ENCODE measurements at places on chromosomes 12 and 14. TPM values are rescaled to one million over a fixed set of nuclear protein-coding genes. Genes with fewer than 3 reads are reported as not detected.

GRCh38 chr12:52212701-52213563 is 20.1 kb upstream of the KRT7 start:
- H3K36me3 ChIP-seq: no peaks in the 10 kb centered on the region
- ATAC-seq: no peak
- H3K27me3 ChIP-seq: peaks cover 18% of the 10 kb centered on the region

DNA sequence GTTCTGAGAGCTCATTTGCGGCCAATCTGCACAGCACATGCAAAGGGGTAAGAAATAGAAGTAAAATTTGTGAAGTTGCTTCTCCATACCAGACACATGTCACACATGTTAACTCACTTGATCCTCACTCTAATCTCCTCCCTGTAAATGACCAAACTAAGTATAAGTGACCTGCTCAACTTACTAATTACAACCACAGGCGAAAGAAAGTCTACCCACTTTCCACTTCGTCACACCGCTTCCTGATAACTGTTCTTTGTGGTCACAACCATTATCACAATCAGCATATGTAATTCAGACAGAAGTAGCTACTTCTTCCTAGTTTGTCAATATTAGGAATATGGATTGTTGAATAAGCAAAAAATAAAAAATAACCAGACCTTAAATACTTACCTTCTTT is 293.7 kb upstream of the CLEC14A start:
- H3K4me3 ChIP-seq: no peak overlapping the region
- ATAC-seq: no peak
- no peak overlapping the region for H3K27ac ChIP-seq
- H3K36me3 ChIP-seq: no peaks in the 10 kb centered on the region

- H3K36me3 ChIP-seq: no peaks in the 10 kb centered on the region
- no peak overlapping the region for H3K27ac ChIP-seq
- H3K4me1 ChIP-seq: no peaks in the 10 kb centered on the region
- H3K4me3 ChIP-seq: no peak overlapping the region
- H3K27me3 ChIP-seq: no peaks in the 10 kb centered on the region
Observed at GRCh38 chr12:60176891-60177290, 581.1 kb downstream of the SLC16A7 start.

DNA sequence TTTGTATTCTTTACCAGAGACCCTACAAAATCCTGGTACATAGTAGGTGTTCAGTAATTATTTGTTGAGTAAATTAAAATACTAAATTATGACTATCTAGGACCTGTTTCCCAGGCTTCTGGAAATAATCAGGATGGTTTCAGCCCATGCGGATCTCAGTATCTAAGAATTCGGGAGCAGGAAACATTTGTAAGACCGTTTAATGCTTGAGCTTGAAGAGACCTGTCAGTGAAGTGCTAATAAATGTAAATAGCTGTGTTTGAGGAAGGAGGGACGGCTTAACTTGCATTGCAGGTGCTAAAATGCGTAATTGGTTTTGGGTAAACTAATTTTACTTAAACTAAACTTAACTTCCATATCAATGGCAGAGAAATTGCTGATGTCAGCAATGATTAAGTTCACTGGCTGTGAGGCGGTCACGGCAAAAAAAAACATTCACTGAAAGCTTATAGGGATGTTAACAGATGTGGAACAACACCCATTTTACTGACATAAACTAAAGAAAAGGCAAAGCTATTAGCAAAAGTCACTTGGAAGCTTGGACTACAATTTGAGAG is 28.6 kb upstream of the AEBP2 start:
- H3K27ac ChIP-seq: no peak overlapping the region
- no peaks in the 10 kb centered on the region for H3K4me1 ChIP-seq
- ATAC-seq: no peak
- no peaks in the 10 kb centered on the region for H3K27me3 ChIP-seq
- no peaks in the 10 kb centered on the region for H3K36me3 ChIP-seq
- H3K4me3 ChIP-seq: no peak overlapping the region

DNA sequence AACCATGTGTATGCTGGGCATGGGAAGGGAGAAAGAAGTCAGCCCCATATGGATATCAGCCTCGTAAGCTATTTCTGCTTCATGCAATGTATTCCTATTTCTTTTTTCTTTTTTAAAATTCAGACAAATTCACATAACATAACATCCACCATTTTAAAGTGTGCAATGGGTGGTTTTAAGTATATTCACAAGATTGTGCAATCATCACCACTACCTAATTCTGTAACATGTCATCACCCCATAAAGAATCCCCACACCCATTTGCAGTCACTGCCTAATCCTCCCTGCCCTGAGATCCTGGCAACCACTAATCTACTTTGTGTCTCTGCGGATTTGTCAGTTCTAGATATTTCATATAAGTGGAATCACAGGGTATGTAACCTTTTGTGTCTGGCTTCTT is 9.5 kb downstream of the POMT2 start:
- no peaks in the 10 kb centered on the region for H3K27me3 ChIP-seq
- no peak for ATAC-seq
- H3K27ac ChIP-seq: peak overlapping the region; percentile 72
- no peaks in the 10 kb centered on the region for H3K36me3 ChIP-seq
- no peak overlapping the region for H3K4me3 ChIP-seq
- no peaks in the 10 kb centered on the region for H3K4me1 ChIP-seq

GRCh38 chr14:34980337-34980900 is 2.4 kb upstream of the SRP54 start:
- H3K36me3 ChIP-seq: peaks cover 12% of the 10 kb centered on the region
- H3K4me3 ChIP-seq: no peak overlapping the region
- H3K27ac ChIP-seq: no peak overlapping the region

The LPAR5 gene
- 4.5 TPM for total RNA-seq

The RBM23 gene
- 69.5 TPM for total RNA-seq

The KRT77 gene
- not detected for total RNA-seq
